PC-9 (cell line): ENCODE measurements at places on chromosomes 1 and 21.

DNA sequence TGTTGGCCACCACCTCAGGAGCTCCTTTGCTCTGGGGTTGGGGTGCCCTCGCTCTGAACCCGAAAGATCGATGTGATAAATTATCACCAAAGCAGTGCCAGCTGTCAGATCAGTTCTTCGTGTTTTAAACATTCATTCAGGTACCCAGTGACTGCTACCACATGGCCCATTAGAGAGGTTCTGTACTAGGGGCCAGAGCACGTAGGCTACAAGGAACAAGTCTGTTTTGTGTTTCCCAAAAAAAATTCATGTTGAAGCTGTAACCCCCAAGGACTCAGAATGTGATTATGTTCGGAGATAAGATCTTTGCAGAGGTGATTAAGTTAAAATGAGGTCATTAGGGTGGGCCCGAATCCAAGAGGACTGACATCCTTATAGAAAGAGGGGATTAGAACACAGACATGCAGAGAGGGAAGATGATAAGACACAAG lies 526.9 kb downstream of the NPHP4 start:
- DNase-seq: no peak

DNA sequence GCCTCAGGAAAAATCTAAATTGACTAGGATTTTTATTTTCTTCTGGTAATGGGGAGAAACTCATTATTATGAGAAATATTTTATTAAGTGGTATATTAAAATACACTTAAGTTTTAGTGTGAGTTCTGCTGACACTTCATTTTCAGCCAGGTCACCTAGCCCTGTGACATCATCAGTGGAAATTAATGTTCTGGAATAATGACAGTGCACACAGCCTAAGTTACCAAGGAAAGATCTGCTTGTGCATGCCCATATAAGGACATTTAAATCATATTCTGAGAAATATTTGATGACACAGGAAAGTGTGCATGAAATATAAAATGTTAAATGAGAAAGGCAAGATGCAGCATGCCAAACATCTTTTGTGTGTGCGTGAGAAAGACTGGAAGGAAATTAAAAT lies 102.0 kb downstream of the KIF14 start:
- DNase-seq: no peak

GRCh38 chr1:119097380-119097779 lies 43.1 kb downstream of the WARS2 start:
- no peak for DNase-seq

DNA sequence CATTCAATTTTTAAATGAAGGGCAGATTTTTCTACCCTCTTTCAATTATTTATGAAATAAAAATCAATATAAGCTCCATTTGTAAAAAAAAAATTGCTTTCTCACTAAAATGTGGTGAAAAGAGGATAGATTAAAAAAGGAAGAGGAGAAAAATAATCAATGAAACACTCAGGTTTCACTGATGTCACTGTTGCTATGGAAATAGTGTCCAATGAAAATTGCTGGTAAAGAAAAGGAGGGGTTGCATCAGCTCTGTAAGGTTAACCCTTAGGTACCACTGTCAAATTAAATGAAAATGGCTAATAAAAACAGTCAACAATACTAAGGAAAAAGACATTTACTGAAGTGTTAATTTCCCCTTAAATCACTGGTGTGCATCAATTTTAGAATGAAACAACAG lies 91.6 kb upstream of the TTC39A start:
- no peak for DNase-seq
